ENCODE measurements at places on chromosomes 12 and 14.

GRCh38 chr12:29589851-29590250 is 92.4 kb upstream of the OVCH1 start:
- no peak for DNase-seq

- no peak for DNase-seq
These were observed 149.3 kb upstream of the LRFN5 start for GRCh38 chr14:41457393-41457792.

- DNase-seq, result no peak
These were observed 59.3 kb upstream of the CCDC91 start for GRCh38 chr12:28130625-28131598.

GRCh38 chr12:95201056-95201670 is 16.1 kb downstream of the FGD6 start:
- DNase-seq, result no peak

DNA sequence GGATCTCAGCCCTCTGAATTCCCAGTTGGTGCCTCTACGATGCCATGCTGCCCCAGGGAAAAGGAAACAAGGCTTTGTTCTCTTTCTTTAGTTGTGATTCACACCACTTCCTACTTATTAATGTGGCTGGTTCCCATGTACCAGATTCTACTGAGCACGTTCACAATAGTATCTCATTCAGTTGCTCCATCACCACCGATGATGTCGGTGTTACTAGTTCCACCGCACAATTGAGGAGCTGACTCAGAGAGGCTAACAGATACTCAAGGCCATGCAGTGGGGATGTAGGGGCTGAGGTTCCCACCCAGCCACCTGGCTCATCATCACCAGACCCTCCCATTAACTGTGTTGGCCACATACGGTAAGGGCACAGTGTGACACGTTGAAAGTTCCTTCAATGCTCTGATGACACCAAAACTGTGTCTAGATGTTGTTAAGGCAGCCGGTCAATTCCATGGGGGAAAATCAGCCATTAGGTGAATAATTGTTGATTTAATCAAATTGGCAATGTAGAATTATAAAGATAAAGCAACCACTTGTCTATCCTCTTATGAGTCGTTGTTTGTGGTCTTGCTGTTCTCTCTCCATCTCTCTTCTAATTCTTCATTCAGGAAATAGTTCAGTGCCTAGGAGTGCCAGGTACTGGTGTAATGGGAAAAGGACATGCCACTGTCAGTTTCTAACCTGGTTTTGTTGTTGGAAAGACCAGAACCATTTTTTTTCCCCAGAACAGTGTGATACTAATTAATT is 244.2 kb upstream of the CRY1 start:
- DNase-seq, result no peak

DNA sequence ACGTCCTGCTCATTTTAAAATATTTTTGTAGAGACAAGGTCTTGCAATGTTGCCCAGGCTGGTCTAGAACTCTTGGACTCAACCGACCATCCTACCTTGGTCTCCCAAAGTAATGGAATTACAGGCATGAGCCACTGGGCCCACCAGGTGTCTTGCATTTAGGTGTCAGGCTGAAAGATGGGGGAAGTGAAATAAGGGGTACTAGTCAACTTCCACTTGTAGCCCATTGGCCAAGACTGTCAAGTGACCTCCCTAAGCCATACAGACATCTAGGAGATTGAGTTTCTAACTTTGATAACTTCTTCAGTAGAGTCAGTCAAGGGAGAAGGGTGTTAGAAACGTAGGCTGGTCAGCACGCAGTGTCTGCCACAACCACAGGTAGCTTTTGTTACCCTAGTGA is 32.0 kb downstream of the ARF6 start:
- no peak for DNase-seq

DNA sequence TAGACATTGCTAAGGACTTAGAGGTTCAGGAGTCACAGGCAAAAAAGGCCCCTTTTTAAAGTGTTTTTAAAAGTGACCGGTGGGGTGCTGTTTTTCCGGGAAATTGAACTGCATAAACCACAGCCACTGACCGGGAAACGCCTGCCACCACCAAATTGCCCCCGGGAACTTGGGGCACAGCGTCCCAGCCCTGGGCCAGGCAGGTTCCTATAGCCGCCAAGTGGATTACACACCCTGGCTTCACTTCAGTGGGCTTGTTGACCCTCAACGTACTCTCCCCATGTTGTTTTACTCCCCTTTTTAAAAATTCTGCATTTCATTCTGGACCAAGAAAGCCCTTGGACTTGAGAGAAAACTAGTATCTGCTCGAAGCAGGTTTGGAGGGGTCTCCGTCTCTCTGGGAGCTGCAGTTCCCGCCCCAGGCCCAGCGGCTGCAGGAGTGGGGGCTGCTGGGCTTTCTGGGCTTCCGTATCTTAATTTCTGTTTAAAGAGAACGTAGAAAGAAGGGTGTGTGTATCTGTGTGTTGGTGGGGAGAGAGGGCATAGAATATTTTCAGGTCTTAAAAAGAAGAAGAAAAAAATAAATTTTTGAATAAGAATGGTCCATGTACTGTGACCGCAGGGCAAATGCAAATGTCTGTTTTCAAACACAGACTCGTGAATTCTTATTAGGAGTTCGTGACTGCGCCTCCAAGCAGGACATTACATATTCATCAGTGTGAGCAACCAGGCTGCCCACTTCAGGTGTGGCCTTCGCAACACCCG is 82.9 kb downstream of the PAPOLA start:
- DNase-seq, result no peak

DNA sequence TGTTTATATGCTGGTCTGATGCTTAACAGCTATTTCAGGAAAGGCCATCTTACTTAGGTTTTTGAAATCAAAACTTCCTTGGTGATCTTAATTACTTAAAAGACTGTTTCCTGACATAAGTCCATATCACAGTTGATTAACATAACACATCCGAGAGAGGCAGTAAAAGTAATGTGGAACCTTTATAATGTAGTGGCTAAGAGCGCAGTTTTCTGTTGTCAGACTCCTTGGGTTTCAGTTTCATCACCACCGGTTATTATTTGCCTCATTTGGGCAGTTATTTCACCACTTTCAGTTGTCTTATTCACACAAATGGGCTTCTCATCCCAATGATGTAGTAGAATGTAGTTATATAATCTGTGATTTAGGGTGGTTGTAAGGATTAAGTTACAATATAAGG is 30.9 kb downstream of the TBC1D15 start:
- DNase-seq, result no peak

DNA sequence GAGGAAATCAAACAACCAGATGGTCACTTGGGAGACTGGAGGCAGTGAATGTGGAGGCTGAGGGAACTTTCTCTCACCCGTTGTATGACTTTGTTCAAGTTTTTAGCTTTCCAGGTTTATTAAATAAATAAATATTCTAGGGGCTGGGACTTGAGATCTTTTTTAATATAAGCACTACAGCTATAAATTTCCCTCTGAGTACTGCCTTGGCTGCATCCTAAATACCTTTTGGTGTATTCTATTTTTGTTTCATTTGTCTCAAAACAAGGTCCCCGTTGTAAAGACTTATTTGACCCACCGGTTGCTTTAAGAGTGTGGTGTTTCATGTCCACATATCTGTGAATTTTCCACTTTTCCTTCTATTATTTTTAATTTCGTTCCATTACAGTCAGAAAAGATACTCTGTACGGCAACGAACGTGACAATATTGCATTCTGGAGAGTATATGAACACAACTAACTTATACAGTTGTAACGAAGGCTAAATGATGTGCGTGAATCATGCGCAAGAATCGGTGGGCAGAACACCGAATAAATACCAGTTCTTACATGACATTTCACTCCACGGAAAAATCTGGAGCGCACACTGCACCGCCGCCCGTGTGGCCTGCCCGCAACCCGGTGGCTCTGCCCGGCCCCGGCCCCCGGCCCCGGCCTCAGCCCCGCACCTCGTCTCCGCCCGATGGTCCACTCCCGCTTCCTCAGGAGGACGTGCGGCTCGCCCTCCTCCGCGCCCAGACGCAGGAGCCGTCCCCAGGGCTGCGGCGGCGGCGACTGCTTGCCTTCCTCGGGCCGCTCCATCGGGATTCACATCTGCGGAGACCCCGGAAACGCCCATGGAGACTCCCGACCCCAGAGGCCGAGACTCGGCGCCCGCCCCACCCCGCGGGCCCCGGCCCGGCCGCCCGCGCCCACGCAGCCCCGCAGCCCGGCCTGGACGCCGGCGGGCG is 602 bp downstream of the CHFR start:
- no peak for DNase-seq

DNA sequence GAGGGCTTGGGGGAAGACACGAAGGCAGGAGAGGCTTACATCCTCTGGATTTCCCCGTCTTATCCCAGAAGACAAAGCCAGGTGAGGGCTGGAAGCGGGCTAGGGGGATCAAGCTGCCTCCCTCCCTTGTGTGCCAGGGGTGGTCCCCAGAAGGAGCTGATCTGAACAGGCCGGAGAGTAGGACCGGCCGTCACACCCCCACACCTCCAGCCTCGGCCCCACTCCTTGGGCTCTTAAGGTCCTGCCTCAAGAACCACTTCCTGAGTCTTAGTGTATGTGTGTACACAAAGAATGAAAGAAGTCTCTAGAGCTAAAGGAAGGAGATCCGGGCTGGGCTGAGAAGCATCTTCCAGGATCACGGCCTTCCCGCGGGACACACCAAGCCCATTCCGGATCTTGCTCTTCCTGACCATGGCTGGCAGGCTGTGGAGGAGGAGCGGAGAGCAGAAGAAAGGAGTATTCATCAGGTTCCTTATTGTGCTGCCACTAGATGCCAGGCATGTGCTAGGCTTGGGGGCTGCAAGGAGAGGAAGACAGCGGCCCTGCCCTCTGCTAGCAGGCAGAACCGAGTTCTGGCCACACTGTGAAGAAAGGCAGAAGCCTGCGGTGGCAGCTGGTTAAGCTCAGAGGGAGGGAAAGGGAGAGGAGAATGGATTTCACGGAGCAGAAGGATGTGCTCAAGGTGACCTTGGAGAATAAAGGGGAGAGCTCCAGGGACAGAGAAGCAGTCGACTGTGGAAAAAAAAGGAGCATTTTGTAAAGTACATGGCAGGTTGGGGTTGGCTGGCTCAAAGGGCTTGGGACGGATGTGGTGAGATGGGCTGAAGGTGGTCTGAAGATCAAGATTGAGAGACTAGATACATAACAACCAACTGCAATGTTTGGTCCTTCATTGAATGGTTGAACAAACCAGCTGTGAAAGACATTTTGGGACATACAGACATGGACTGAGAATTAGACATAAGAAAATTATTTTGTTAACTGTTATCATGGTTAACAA is 1.3 kb upstream of the CD63 start:
- DNase-seq, result peak; percentile 54

DNA sequence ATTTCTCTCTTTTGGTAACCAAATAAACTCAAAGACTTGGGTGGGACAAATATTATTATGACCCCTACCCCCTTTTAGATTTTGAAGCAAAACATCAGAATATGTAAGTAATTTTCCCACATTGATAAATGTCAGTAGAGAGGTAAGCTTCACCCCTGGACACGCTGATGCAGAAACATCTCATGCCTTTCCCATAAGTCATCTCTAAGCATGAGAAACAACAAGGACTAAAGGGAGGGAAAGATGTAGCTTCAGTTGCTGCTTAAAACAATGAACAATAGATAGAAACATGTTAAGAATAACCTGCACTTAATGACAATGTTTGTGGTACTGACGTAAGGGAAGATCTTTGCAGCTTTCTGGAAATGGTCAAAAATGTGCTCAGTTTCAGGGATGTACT is 56.3 kb upstream of the SLC8A3 start:
- no peak for DNase-seq

GRCh38 chr12:82132390-82132789 is 225.8 kb downstream of the CCDC59 start:
- no peak for DNase-seq

GRCh38 chr12:127035011-127035879 is 1231.7 kb upstream of the TMEM132C start:
- DNase-seq, result no peak

- no peak for DNase-seq
These were observed 5.6 kb downstream of the HIP1R start for GRCh38 chr12:122840580-122841513.

DNA sequence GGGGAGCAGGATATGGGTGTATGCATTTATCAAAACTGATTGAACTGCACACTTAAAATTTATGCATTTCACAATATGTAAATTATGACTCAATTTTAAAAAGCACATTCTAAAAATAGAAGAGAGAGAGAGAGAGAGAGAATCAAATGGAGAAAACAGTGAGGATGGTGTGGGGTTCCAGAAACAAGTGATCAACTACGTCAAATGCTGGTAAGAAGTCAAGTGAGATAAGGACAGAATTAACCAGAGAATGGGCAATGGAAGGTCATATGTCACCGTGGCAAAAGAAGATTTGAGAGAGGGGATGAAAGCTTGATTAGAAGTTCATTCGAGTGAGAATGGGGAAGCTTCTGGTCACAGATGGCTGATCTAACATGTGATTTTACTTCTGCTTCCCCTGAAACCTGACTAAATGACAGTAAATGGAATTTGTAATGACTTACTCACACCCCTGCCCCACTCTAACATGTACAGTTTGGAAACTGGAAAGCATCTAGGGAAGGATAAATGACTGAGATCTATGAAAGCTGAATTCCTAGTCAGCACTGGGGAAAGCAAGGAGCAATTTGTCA is 276.5 kb upstream of the AMIGO2 start:
- no peak for DNase-seq

Measured in DND-41 (cell line).